Heart right ventricle (tissue), 16 donors: ENCODE measurements at places on chromosomes 1 and 21. TPM values are rescaled to one million over a fixed set of nuclear protein-coding genes. Genes with fewer than 3 reads are reported as not detected.

DNA sequence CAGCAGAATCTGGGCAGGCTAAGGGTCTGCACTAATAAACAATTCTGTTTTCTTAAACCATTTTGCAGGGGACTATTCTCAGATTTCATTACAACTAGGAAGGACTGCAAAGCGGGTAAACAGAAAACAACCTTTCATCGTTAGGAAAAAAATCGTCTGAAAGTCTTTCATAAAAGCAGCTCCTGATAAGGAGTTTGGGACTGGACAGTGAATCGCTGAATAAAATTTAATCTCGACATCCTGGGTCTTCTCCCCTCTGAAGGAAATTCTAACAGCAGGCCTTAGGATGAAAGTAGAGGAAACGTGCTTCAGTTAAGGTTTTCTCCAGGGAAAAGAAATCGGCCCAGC, 471 bp upstream of the MTF2 start:
- no peaks in the 10 kb centered on the region for H3K36me3 ChIP-seq
- H3K4me3 ChIP-seq, result peak overlapping the region; percentile 88
- peak overlapping the region; percentile 67 for H3K27ac ChIP-seq
- DNase-seq, result no peak

GRCh38 chr1:8625981-8626898, 191.2 kb downstream of the RERE start:
- no peak for DNase-seq
- peaks cover 4% of the 10 kb centered on the region for H3K36me3 ChIP-seq
- no peaks in the 10 kb centered on the region for H3K27me3 ChIP-seq
- H3K27ac ChIP-seq, result no peak overlapping the region
- peaks cover 22% of the 10 kb centered on the region for H3K4me1 ChIP-seq
- H3K4me3 ChIP-seq, result no peak overlapping the region

DNA sequence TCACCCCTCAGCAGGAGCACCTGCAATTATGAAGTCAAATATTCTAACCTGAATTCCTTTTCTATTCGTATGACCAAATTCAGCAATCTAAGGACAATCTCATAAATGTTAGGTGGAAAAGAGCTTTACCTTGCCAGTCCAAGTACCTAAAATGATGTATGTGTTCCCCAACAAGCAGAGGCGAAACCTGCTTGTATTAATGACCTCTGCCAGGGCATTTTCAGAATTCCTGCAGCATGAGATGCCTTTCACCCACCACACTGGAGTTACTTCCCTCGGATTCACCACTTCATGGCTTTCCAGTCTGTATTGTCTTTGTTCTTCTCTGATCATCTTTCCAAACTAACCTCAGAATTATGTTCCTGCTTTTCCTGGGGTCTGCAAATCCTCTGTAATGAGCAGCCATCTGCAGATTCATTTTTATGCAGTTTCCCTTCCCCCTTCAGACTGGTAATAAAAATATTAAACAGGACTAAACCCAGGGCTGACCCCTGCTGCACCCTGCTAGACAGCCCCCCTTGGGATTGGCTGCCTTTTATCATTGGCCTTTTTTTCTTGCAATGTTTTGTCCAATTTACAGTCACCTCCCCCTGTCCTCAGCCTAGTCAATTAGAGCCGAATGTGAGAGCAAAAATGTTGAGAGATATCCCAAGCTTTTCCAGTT, 26.6 kb upstream of the CASQ2 start:
- no peak overlapping the region for H3K27ac ChIP-seq
- no peaks in the 10 kb centered on the region for H3K4me1 ChIP-seq
- no peak overlapping the region for H3K4me3 ChIP-seq
- peaks cover 7% of the 10 kb centered on the region for H3K27me3 ChIP-seq

DNA sequence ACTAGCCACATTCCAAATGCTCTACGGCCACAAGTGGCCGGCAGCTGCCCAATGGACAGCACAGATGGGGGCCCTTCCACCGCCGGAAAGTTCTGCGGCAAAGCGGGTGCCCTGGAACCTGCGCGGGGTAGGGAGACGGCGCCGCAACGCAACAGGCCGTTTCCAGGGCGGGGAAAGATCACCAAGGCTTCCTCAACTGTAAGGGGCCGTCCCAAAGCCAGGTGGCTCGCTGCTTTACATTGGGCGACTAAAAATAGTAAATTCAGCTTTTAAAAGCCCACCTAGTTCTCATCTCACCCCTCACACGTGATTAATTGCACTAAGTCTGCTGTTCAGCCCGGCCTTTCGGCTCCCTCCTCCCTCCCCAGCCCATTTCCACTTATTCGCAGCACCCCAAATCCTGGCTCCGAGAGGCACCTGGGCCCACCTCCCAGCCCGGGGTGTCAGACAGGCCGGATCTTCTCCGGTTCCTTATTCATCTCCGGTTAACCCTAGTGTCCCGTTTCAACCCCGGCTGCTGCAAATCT, 643 bp downstream of the CFAP298 start:
- no peaks in the 10 kb centered on the region for H3K27me3 ChIP-seq
- H3K27ac ChIP-seq, result peak overlapping the region; percentile 95
- DNase-seq, result no peak
- H3K36me3 ChIP-seq, result no peaks in the 10 kb centered on the region
- peaks cover 18% of the 10 kb centered on the region for H3K4me1 ChIP-seq

- no peak overlapping the region for H3K27ac ChIP-seq
- H3K4me3 ChIP-seq, result no peak overlapping the region
- H3K36me3 ChIP-seq, result no peaks in the 10 kb centered on the region
- no peaks in the 10 kb centered on the region for H3K4me1 ChIP-seq
- peaks cover 30% of the 10 kb centered on the region for H3K27me3 ChIP-seq
These were observed 278.2 kb downstream of the RRAGC start for GRCh38 chr1:38581396-38581795.

DNA sequence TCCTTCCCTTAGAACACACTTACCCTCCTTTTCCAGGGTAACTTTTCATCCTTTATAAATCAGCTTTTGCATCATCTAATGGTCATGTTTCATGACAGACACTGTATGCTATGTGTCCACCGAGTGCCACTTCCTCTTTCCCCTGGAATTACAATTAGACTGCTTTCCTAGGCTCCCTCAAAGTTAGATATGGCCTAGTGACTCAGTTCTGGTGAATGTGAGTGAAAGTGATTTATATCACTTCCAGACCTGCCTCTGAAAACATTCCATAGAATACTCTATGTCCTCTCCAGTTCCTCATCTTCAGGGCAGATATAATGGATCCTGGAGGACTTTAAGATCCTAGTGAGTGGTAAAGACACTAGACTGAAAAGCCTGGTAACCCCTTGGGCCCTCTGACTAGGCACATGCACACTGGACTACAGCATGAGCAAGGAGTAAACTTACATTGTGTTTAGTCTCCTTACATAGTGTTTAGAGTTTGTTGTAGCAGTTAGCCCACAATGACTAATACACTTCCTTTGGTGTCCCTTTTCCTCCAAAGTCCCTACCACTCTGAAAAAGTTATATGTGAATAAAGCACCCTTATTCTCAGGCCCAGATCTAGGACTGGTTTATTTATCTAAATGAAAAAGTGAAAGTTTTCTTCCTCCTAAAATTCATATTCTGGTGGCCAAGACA, 59.3 kb downstream of the GPR88 start:
- H3K4me1 ChIP-seq, result no peaks in the 10 kb centered on the region
- H3K36me3 ChIP-seq, result no peaks in the 10 kb centered on the region
- H3K27me3 ChIP-seq, result no peaks in the 10 kb centered on the region
- DNase-seq, result no peak
- H3K27ac ChIP-seq, result no peak overlapping the region

Gene ITGB2
- total RNA-seq, result 6.3 TPM

DNA sequence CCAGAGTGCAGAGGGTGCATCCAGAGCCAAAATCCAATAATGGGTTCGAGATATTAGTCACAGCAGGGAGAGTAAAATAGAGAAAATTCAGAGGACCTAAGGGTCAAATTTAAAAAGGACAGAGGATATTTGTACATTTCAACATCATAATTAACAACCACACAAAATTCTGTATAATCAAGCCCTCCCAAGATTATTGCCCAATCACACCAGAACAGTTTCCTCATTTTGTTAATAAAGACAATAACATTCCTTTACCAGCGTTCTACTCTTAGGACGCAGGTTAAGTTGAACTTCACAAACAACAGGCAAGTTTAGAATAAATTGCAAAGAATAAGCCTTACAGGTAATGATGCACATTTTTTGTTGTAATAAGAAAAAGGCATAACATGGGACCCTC, 462.8 kb downstream of the PTPRC start:
- H3K4me3 ChIP-seq, result no peak overlapping the region
- DNase-seq, result no peak
- no peak overlapping the region for H3K27ac ChIP-seq
- H3K27me3 ChIP-seq, result no peaks in the 10 kb centered on the region
- no peaks in the 10 kb centered on the region for H3K36me3 ChIP-seq
- no peaks in the 10 kb centered on the region for H3K4me1 ChIP-seq

GRCh38 chr1:67951014-67951413, 99.4 kb downstream of the DIRAS3 start:
- no peak for DNase-seq
- no peaks in the 10 kb centered on the region for H3K36me3 ChIP-seq
- no peaks in the 10 kb centered on the region for H3K27me3 ChIP-seq
- H3K4me1 ChIP-seq, result peaks cover 7% of the 10 kb centered on the region

DNA sequence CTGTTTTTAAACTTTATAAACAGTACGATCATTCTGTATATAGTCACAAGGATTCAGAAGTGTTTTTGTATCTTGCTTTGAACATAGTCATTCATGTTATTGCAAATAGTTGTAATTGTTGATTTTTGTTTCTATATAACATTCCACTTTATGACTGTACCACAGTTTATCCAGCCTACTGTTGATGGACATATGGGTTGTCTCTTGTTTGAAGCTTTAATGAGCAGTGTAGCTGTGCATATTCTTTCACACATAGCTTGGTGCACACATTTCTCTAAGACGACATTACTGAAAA, 6.1 kb downstream of the CD101 start:
- no peak for DNase-seq
- H3K27ac ChIP-seq, result no peak overlapping the region
- H3K4me3 ChIP-seq, result no peak overlapping the region
- H3K27me3 ChIP-seq, result no peaks in the 10 kb centered on the region
- H3K4me1 ChIP-seq, result no peaks in the 10 kb centered on the region

Gene TRIM46
- not detected for total RNA-seq

GRCh38 chr21:46295996-46296752, 10.0 kb downstream of the YBEY start:
- peak overlapping the region; percentile 61 for H3K4me3 ChIP-seq
- H3K36me3 ChIP-seq, result no peaks in the 10 kb centered on the region
- DNase-seq, result peak; percentile 92
- H3K27me3 ChIP-seq, result no peaks in the 10 kb centered on the region

- H3K36me3 ChIP-seq, result no peaks in the 10 kb centered on the region
- no peak for DNase-seq
- no peak overlapping the region for H3K27ac ChIP-seq
- H3K27me3 ChIP-seq, result no peaks in the 10 kb centered on the region
These were observed 44.0 kb upstream of the GJB5 start for GRCh38 chr1:34710812-34711211.

DNA sequence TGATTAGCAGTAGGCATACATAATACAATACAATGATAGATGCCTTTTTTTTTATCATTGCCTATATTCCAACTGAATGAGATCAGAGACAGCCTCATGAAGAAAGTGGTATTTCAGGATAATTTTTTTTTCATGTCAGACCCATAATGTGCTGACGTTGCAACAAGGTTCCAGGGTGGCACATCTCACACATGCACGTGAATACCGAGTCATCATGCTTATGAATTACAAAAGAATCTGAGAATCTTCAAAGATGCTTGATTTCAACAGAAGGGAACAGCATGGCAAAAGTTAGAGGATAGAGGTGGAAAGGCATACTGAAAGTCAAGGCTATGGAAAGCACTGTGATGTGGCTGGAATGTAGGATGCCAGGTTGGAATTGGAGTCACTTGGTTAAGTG, 5.0 kb upstream of the RNF11 start:
- H3K27me3 ChIP-seq, result no peaks in the 10 kb centered on the region
- no peak for DNase-seq
- H3K36me3 ChIP-seq, result no peaks in the 10 kb centered on the region
- no peak overlapping the region for H3K27ac ChIP-seq
- no peak overlapping the region for H3K4me3 ChIP-seq
- H3K4me1 ChIP-seq, result peaks cover 18% of the 10 kb centered on the region

Gene HSD3B2
- not detected for total RNA-seq

DNA sequence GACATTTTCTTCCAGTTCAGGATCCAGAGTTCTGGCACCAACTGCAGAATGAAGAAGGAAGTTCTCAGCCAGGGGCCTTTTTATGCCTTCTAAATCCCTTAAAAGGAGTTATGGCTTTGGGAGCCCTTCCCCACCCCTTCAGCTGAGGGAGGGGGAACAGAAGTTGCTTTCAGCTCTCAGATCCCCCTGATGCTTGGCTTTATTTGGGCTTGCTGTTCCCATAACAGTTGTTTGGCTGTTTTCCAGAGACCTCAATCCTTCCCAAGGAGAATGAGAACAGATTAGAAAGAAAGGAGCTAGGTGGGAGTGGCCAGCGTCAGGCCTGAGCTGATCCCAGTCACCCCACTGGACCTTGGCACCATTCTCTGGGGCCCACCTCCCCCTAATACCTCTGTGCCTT, at the start of gene RPE65:
Gene RPE65 (minus strand): TSS at position 54 of the 400 bp plus-strand sequence. CDS start 49 bp downstream, at position 5.
- H3K4me1 ChIP-seq, result no peaks in the 10 kb centered on the region
- H3K27me3 ChIP-seq, result no peaks in the 10 kb centered on the region
- no peak within 1 kb of the TSS for H3K27ac ChIP-seq
- no peak within 1 kb of the TSS for H3K4me3 ChIP-seq
- DNase-seq, result no peak
- H3K36me3 ChIP-seq, result no peaks in the 10 kb centered on the region

DNA sequence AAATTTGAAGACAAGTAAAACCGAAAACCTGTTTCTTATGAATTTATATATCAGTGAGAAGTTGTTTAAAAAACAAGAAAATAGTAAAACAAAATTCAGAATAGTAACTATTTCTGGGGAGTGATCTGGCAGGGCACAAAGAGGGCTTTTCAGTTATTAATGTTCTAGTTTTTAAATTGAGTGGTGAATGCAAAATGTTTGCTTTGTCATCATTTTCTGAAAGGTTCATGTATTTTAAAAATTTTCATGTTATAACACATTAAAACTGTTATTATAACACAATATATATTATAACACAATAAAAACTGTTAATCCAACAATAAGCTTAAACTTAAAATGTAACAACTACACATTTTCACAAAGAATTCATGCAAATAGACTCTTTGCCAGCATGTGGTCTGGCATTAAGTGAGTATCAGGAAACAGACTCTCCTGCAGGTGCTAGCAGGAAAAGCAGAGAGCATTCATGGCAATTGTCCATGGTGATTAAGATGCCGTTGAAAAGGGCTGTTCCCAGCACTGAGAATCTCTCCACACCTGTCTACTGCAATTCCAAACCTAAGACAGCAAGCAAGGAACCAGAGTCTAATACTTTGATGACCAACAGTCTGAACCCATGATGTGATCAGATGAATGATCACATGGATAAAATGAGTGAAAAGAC, 204.9 kb downstream of the TBX15 start:
- no peak overlapping the region for H3K4me3 ChIP-seq
- H3K27ac ChIP-seq, result no peak overlapping the region
- no peaks in the 10 kb centered on the region for H3K27me3 ChIP-seq
- H3K36me3 ChIP-seq, result no peaks in the 10 kb centered on the region
- no peaks in the 10 kb centered on the region for H3K4me1 ChIP-seq

DNA sequence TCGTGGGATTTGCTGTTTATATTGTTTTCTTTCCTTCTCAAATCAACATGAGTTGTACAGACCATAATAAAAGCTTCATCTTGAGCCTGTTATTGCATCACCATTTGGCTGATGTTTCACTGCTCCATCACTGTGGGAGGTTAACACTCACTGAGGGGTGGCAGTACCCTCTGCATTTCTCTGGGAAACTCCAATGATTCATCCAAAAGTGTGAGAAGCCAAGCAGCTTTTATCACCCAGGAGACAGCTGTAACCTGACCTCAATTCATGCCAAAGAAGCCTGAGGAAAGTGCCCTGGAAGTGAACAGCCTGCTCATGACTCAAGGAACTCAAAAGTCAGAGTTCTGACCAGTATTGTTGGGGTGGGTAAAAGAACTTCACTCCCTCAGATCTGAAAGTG, 84.1 kb downstream of the GPR88 start:
- peaks cover 3% of the 10 kb centered on the region for H3K4me1 ChIP-seq
- H3K27me3 ChIP-seq, result no peaks in the 10 kb centered on the region
- H3K27ac ChIP-seq, result no peak overlapping the region
- DNase-seq, result no peak
- no peak overlapping the region for H3K4me3 ChIP-seq
- no peaks in the 10 kb centered on the region for H3K36me3 ChIP-seq
